ENCODE measurements at places on chromosomes 13 and 19.

DNA sequence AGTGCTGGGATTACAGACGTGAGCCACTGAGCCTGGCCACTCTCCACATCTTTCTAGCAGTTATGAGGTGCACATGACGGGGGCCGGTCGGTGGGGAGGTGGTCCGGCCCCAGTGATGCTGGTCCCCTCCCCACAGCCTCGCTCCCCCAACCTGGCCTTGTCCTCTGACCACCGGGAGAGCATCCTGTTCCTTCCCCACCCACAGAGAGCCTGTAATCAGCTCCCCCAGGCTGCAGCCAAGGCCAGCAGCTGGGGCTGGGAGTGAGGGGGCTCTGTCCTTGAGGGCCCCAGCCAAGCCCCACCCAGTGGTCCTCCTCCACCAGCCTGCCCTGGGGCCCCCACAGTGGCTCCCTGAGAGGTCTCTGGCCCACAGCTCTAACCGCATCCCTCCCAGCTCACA lies 3.0 kb upstream of the INSL3 start:
- DNase-seq = no peak

DNA sequence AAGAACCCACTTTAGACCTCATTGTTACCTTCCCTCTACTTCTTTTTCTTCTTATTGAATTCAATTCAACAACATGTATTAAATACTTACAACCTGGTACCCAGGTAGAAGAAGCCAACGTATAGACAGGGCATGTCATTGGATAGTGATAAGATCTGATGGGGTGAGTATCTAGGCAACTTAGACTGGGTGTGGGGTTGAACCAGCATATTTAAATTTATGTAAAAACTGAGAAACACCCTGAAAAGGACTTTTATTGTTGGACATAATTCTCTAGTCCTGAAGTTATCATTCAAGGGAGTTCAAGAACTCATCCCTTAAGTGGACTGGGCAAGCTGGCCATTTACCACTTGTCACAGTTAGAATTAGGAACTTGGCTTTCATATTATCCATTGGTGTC lies 139.2 kb downstream of the ZIC5 start:
- DNase-seq = no peak

- DNase-seq = no peak
Measured at GRCh38 chr13:41641961-41642360, 184.6 kb downstream of the RGCC start.

- DNase-seq = peak; percentile 77
Measured at GRCh38 chr19:46513461-46514236, 18.0 kb upstream of the PNMA8B start.

GRCh38 chr19:14476673-14477401 lies 1.7 kb upstream of the PTGER1 start:
- peak; percentile 88 for DNase-seq

DNA sequence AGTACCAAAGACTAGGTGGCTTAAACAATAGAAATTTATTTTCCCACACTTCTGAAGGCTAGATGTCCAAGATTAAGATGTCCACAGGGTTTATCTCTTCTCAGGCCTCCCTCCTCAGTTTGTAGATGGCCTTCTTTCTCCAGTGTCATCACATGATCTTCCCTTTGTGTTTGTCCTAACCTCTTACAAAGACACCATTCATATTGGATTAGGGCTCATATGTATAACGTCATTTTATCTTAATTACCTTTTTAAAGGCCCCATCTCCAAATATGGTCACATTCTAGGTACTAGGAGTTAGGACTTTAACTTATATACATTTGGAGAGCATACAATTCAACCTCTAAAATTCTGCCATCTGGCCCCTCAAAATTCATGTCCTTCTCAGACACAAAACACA lies 34.3 kb downstream of the N4BP2L2 start:
- no peak for DNase-seq

DNA sequence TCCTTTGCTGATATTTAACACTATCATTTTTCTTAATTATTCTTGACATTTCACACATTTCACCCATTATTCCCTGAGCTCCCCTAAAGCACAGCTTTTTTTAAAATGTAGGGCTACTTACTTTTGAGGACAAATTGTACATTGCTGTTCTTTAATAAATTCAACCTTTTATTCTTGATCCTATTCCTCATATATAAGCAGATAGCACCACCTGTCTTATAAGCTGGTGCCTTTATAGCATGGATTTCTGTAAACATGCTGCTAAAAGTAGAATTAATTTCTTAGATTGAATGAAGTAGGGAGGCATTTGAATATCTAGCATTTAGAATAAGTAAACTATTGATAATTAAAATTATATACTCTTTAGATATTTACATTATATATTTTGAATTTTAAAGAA lies 603.4 kb upstream of the PCDH9 start:
- DNase-seq = no peak

Measured in fibroblast of villous mesenchyme (primary cell).